ENCODE measurements at places on chromosomes 3 and 15. TPM values are rescaled to one million over a fixed set of nuclear protein-coding genes. Genes with fewer than 3 reads are reported as not detected.
A peak's percentile ranks its signal among the peaks of the same experiment; 100 is the strongest.

GRCh38 chr3:106745344-106746168, 631.7 kb upstream of the CCDC54 start:
- no peak for DNase-seq

DNA sequence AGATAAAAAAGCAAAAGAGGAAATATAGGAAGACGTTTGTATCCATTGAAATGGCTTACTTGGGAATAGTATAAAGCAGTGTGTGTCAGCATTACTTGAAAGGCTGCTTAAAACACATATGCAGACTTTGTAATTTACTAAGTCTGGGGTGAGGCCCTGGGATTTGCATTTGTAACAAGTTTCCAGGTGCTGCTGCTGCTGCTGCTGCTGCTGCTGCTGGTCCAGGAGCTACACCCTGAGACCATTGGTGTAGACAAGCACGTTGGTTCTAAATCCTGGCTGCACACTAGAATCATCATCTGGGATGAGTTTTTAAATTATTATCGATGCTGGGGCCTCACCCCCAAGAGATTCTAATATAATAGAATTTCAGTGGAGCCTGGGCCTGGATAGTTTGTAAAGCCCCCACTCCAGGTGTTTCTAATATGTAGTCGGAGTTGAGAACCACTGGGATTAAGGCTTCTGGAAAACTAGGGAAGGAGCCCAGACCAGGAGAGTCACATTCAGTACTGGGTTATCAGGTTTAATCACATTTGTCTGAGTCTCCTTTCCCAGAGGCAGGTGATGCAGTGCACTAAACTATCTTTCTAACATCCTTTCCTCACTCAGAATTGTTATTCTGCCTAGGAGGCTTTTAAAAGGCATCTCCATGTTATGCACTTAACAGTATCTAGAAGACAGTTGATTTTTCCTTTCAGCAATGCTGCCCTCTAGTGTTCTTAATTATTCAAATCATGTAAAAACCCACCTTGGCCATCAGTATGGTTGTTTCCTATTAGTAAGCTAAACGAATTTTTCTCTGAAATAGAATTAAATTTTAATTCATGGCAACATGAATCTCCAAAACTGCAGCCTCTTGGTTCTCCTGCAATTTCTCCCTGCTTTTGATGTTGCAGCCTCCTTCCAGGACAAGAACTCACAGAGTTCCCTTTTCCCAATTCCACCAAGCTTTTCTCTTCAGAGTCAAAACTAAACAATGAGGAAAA, 45.4 kb downstream of the SSR3 start:
- DNase-seq, result peak; percentile 40

Gene CCDC39
- polyA plus RNA-seq, result 7.9 TPM

DNA sequence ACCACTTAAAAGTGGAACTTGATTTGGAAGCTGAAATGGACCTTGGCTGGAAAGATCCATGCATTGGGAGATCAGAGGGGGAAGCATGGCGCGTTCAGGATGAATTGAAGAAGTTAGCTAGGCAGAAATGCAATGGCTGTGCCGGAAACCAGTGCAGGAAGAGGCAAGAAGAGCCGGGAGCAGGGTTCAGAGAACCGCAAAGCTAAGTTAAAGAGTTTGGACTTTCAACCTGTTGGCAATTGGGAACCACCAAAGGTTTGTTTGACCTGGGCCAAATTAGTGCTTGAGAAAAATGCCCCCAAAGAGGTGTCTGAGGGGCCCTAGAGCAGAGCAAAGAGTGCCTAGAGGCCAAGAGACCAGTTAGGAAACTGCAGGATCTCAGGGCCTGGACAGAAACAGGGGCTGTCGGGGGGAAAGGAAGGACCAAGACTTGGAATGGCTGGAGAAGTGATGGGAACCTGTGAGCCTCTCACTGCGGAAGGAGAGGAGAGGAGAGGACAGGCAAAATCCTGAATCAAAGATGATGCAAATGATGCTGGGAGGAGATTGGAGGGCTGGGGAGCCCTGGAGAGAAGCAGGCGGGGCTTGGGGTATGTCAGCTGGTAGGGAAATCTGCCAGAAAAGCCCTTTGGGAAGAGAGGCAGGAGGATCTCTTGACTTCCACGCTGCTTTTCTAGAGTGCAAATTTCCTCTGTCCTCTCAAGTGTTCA, 49.3 kb downstream of the FAM174B start:
- DNase-seq, result no peak

GRCh38 chr3:38229036-38229435, 36.6 kb upstream of the SLC22A13 start:
- DNase-seq, result no peak

Gene HYAL1
- polyA plus RNA-seq, result 6.4 TPM

- DNase-seq, result no peak
Observed at GRCh38 chr3:42266085-42266484, at the start of gene CCK. TSS of gene CCK (minus strand) at chr3:42266185. CDS start at chr3:42263630, 2,555 bp downstream.

GRCh38 chr3:43786526-43787305, 96.0 kb downstream of the ABHD5 start:
- no peak for DNase-seq

DNA sequence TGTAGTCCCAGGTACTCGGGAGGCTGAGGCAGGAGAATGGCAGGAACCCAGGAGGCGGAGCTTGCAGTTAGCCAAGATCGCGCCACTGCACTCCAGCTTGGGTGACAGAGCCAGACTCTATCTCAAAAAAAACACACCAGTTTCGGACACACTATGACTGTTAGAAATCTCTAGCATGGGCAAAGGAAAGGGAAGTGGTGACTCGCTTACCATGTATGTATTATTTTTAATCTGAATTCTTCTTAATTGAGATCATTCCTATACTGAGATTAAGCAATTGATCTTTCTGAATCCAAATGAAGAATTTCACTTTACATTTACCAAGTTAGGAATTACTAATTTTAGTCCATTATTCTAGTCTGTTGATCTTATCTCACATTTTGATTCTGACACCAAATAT, 459.2 kb upstream of the ALCAM start:
- no peak for DNase-seq

- DNase-seq, result no peak
Observed at GRCh38 chr3:127183931-127184869, 8.7 kb upstream of the PRR23E start.

GRCh38 chr3:194306771-194307640, 44.1 kb downstream of the CPN2 start:
- no peak for DNase-seq

Gene SCN11A
- 0.97 TPM for polyA plus RNA-seq

Gene TUSC7
- polyA plus RNA-seq, result not detected

DNA sequence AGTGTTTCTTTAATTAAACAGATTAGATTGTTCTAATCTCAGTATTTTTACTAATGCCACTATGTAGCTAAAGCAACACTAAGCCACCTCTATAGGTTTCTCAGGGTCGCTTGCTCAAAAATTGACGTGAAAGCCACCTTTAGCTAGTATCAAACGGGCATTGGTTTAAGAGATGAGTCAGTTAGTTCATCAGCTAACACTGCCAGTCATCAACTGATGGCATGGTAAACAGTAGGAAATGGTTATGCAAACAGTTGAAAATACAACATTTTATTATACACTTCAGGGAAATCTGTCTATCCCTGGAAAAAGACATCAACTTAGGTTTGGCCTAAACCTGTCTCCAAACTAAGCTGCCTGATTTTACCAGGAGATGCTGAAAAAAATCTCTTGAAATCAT, 582.3 kb upstream of the NAALADL2 start:
- no peak for DNase-seq

Gene KBTBD13
- 0.06 TPM for polyA plus RNA-seq

DNA sequence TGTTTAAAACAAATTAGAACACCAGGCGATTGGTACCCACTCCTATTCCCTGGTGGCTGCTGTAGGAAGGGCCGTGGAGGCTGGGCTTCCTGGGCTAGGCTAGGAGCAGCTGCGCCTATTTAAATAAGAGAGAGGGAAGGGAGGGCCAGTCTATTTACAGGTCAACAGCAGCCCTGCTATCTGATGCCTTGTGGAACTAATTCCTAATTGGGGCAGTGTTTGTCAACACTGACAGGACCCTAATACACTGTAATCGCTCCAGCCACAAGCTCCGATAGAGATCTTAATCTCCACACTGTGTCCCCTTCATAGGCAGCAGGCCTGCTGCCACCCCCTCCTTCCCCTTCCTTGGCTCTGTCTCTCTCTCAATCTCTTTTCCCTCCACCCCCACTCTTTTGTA, 116.9 kb upstream of the SOX14 start:
- DNase-seq, result no peak

Gene GUCA1C
- polyA plus RNA-seq, result 0.24 TPM

DNA sequence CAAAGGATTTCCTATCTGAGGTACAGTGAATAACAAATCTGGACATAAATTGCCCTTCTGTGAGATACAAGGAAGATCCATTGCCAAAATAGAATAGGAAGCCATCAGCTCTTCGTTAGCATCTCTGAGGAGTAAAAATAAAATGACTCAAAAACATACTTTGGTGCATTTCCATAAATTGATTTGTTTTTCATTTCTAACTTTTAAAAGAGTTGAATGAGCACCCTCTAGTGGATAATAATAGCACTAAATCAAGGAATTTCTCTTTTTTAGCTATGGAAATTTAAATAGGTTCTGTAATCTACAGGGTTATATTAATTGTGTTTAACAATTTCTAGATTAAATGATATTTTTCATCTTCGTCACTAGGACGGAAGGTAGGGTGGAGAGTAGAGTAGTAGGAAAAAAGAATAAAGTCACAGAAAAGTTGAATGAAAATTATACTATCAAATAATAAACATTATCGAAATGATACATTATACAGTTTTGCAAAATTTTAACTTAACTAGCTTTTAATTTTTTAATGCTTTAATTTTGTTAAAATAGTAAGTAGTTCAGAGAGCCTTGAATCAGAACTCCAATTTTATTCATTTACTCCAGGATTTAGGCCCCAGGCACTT, 6.4 kb downstream of the NSUN3 start:
- DNase-seq, result no peak

- no peak for DNase-seq
Observed at GRCh38 chr3:114758831-114759699, 388.0 kb downstream of the ZBTB20 start.

GRCh38 chr15:36961956-36962355, 138.4 kb downstream of the MEIS2 start:
- no peak for DNase-seq

Gene SPINT1
- polyA plus RNA-seq, result 72.3 TPM

Gene IL5RA
- polyA plus RNA-seq, result 0.86 TPM

- DNase-seq, result no peak
Observed at GRCh38 chr3:187919048-187919447, 173.8 kb upstream of the BCL6 start.

DNA sequence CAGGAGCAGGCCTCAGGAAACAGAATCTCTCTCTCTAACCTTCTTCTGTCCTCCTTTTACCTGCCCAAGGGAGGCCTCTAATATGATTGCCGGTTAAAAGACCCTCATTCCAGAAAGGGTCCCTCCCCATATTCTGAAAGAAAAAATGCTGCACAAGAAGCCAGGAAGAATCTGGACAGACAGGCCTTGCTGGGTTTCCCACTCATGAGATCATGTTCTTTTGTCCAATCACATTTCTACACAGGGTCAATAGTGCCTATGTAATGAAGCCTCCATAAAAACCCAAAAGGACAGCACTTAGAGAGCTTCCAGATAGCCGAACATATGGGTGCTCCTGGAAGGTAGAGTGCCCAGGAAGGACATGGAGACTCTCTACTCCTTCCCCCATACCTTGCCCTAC, 146.0 kb downstream of the MYO9A start:
- no peak for DNase-seq

DNA sequence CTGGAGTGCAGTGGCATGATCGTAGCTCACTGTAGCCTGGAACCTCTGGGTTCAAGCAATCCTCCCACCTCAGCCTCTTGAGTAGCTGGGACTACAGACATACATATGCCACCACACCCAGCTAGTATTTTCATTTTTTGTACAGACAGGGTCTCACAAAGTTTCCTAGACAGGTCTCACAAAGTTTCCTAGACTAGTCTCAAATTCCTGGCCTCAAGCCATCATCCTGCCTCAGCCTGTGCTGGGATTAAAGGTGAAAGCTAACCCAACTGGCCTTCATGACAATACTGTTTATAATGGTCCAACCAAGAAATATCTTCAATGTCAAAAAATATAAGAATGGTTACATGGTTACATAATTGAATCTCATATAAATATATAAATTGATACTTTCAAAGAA, 24.0 kb downstream of the GPR176 start:
- no peak for DNase-seq
